ENCODE measurements at places on chromosomes 4 and X.

DNA sequence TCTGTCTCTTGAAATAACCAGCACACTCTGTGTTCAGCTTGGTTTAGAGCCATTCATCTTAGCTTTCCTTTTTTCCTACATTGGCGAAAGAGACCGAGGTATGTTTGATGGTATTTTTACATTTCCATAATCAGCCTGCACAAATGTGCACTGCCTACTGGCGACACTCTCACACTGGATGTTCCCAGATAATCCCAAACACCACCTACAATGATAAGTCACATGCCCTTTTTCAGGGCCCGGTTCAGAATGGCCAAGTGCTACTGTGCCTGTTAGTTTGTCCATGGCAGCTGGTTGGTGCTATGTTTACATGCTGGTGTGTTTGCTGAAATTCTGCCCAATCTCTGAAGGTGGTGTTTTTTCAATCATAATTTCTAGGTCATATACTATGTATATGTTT lies 80.8 kb upstream of the NR3C2 start:
- DNase-seq: no peak

- no peak for DNase-seq
These were observed 9.5 kb downstream of the NAF1 start for GRCh38 chr4:163157157-163157556.

GRCh38 chr4:153060196-153060595 lies 124.1 kb downstream of the FHDC1 start:
- DNase-seq: no peak

DNA sequence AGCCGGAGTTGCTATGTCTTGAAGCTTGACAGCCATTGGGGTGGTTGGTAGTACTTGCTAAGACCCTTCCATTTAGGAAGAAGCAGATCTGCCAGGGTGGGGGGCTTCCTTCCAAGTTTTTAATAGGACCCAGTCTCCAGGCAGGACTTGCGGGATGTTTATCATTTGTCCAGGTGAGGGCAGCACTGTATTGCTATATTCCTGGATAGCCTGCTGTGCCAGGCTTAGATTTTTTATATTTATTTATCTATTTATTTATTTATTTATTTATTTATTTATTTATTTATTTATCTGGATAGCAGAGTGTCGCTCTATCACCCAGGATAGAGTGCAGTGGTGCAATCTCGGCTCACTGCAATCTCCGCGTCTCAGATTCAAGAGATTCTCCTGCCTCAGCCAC lies 87.4 kb upstream of the CT45A1 start:
- DNase-seq: no peak

DNA sequence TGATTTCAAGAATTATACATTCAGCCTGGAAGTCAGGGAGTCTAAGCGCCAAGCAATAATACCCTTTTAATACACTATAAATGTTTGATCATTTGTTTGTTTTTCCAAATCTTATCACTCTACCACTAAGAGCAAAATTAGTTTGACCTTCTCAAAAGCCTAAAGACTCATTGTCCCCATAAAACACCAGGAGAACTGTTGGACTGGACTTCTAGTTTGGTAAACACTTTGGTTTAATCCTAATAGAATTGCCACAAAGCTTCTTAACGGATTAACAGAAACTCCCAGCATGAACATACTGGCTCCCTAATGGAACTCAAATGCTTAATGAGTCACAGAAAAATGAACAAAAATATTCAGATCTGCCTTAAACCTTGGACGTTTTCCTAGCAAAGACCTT lies 34.9 kb downstream of the SYTL5 start:
- no peak for DNase-seq

DNA sequence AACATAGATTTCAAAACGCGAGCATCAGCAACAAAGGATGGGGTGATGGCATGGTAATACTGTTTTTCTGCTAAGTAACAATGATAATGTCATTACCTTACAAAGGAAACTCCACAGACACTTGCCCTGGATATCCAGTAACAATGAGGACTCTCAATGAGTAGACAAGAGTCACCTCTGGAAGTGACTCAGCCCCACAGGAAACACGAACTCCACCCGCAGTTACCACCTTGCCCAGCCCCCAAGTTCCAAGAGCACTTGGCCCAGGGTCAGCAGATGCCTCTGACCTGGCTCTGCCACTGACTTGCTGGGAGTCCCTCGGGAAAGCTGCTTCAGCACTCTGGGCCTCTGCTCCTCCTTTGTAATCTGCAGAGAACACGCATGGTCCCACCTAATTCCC lies 110.3 kb upstream of the MAP3K15 start:
- DNase-seq: no peak

GRCh38 chrX:118189000-118189399 lies 72.4 kb upstream of the KLHL13 start:
- no peak for DNase-seq

DNA sequence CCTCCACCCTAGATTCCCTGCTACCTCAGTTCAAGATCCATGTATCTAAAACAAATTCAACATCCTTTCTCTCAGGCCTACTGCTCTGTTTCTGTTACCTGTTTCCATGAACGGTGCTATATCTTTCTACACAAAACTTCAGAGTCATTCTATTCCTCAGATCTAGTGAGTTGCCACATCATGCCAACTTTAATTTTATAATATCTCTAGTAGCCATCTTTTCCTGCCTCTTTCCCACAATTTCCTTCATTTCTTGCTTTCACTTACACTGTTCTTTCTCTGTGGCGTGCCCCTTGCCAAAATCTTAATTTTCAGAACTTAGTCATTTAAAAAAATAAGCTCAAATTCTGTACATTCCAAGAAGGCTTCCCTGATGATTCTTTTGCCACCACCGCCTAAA lies 15.2 kb downstream of the GUCY1A1 start:
- DNase-seq: no peak

DNA sequence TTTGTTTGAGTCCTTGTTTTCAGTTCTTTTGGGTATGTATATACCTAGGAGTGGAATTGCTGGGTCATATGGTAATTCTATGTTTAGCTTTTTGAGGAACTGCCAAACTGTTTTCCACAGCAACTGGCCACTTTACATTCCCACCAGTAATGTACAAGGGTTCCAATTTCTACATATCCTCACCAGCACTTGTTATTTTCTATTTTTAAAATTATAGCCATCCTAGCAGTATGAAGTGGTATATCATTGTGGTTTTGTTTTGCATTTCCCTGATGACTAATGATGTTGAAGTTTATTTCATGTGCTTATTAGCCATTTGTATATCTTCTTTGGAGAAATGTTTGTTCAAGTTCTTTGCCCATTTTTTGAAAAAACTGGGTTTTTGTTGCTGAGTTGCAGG lies 39.6 kb downstream of the TMEM164 start:
- DNase-seq: no peak

GRCh38 chrX:42087960-42088359 lies 164.6 kb upstream of the CASK start:
- no peak for DNase-seq

DNA sequence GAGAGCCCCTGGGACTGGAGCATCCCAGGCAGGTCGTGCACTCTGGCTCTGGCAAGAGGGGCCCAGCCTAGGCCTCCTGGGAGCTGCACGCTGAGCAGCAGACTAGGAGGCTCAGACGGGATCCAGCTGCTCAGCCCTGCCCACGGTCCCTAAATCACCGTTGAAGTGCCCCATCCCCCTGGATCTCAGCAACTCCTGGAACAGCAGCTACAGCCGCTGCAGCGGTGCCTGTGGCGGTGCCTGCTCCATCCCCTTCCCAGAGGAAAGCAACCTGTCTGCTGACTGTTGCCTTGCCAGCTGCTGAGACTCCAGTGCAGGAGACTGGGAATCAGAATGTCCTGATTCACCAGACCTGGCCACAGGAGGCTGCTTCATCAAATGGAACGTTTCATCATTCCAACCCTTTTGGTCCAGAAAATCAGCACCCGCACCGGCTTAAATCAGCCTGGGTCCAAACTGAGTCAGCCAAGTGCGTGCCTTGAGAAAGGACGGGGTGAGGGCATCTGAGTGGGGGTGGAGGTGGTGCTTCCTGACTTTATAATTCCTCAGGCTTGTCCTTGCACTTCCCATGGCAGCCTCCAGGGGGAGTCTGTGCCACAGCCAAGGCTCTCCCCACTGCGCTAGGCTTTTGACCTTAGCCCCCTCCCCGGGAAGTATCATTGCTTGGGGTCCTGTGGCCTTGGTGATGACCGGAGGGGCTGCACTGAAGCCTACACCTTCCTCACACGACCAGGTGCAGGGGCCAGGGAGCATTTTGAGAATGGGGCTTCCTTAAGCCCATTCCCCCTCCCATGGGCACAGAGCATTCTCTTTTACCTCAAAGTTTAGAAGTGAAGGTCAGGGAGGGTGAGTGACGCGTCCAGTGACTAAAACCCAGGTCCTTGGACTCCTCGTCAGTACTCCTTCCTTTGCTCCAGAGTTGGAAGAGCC lies 6.5 kb downstream of the ZNF185 start:
- no peak for DNase-seq

- DNase-seq: no peak
These were observed 5.3 kb downstream of the SMIM9 start for GRCh38 chrX:154829134-154829533.

DNA sequence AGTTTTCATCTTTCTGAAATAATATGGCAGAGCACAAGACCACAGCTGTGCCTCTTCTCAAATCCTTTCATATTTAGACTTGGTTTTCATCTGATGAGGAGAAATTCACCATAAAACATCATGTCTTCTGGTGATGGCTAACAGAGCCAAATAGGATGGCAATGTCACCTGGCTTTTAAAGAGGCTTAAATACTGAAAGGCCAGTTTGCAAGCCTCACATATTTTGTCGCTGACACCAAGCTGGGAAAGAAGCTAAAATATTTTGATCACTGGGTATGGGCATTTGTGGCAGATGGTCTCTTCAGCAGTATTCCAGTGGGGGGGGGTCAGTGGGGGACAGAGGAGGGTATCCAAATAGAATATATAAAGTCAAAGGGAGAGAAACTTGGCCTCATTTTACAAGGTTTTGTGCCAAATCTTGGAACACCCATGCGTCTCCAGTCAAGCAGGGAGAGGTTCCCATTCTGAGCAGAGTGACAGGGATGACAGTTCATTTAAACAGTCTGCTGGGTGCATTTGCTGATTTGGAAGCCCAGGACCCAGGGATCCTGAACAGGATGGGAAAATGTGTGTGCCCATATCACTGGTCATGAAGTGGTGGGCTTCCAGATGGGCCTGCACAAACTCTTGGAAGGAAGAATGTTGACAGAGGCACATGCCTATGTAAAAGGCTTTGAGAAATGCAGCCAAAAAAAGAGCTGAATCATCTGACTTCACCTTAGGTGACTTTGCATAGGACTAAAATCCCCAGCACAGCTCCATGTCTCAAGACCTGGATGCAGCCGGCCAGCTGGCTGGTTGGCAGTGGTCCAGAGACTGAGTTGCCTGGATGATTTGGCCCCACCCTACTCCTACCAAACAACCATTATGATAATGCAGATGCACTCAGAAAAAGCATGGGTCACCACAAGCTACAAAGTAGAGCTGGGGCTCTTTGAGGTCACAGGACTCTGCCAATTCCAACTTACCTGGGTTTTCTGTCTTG lies 484.4 kb upstream of the NR3C2 start:
- no peak for DNase-seq

DNA sequence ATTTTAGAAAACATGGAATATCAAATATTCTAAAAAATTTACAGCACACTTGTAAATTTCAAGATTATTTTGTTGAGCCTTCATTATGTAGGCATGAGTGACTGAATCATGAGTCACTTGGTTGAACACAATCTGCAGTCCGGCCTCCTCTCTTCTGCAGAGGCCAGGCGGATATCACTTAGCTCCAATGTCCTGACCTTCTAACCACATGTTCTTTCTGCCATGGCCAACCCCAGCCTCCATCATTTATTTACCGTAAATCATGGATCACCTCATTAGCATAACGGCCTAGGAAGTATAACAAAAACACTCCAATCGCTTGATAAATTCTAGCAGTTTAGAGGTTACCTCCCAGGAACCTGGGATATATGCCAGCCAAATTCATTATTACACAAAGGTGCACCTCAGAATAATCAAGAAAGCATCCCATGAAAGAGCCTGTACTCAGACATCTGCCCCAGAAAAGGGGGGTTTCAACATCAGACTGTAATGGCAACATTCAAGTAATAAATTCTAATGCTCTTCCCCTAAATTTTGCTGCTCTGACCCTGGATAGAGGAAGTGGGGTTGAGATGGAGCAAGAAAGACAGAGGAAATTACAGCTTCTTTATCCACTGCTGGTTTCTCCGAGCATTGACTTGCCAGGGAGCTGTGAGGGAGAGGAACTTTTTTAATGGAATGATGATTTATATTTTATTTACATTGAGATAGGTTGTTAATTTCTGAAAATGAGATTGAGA lies 2153.6 kb upstream of the AGA start:
- no peak for DNase-seq

- DNase-seq: no peak
These were observed 20.8 kb upstream of the SEC24B start for GRCh38 chr4:109412776-109413175.

GRCh38 chr4:172750910-172751309 lies 417.7 kb upstream of the GALNT7 start:
- no peak for DNase-seq

- no peak for DNase-seq
These were observed 899.2 kb downstream of the FAT4 start for GRCh38 chr4:126213996-126214395.

DNA sequence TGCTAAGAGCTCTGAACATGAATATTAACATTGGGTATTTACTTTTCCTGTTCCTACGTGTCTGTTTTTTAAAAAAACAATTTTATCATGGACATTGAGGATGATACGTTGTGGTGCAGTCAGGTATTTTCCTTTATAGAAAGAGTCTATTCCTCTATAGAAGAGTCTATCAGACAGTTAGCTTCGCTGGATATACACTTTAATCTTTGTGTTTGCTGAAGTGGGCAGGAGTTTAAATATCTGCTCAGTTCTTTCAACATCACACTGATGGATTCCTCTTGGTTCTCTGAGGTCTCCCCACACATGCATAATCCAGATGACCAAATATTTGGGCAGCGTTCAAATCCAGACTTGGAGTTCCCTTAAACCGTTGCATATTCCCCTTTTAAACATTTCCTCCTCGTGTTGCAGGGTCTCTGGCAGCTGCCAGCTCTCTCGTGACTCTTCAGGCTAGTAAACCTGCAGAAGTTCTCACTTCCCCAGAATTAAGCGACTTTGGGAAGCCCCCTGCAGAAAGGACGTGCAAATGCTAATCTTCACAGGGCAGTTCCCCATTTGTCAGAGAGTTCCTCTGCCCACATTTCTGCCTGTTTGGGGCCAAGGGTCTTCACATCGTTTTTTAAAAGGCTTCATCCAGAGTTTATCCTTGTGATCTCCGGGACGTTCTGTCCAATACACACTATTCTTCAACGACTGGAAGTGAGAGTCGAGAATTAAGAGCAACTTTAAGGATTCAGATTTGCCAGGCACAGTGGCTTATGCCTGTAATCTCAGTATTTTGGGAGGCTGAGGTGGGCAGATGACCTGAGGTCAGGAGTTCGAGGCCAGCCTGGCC lies 20.5 kb upstream of the DHRSX start:
- DNase-seq: no peak

DNA sequence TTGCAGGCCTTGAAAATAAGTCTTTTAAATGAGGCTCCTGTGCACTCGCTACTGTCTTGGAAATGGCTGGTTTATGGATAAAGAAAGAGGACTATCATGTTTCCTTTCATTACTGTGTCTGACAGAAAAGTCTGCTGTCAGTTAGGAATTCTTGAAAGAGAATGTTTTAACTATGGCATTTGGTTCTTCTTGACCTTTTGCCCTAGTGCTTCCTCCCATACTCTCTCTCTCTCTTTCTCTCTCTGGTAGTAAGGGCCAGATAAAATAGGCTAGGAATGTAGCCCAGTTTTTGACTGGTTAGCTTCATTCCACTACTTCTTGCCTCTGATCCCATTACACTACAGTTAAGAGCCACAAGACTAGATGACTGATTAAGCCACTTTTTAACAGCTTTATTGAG lies 29.8 kb downstream of the YY2 start:
- no peak for DNase-seq
